ENCODE measurements at places on chromosomes 1 and 21.

GRCh38 chr1:159200769-159201168 is 3.9 kb upstream of the ACKR1 start:
- no peak for DNase-seq

DNA sequence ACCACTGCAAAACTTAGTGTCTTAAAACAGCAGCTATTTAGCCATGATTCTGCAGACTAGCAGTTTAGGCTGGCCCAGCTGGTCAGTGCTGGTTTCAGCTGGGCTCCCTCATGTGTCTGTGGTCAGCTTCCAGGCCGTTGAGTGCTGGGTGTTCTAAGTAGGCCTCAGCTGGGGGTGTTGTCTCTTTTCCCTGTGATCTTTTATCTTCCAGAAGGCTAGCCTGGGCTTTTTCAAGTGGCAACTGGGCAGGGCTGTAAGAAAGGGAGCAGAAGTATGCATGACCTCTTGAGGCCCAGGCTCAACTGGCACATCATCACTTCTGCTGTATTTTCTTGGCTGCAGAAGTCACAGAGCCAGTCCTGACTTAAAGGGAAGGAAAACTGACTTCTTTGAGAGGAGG is 136.1 kb downstream of the KIF26B start:
- no peak for DNase-seq

DNA sequence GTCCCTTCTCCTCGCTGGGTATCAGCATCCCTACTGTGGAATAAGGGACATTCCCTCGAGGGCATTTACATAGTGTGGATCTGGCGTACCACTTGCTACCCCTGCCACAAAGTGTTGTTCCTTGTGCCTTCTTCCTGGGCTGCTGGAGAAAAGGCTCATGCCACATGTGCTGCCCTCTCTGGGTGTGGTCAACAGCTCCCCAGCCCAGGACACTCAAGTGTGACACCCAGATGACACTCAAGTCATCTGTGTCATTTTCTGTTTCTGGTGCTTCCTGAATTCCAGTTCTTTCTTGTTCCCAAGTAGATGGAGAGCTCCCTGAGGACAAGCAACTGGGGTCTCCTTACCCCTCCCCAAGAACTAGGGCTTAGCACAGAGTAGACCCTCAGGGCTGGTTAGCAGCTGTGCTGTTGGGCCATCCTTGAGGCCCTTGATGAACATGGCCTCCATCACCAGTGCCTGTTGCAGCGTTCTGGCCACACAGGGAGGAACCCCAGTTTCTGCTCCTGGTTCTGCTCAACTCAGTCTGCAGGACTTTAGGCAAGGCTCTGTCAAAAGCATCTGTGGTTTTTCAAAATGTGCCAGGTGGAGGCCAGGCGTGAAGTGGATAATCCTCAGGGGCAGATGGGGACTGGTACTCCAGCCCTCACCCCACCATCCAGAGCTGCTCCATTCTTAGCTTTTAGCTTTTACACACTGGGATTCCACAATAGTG is 49.0 kb upstream of the CLIC4 start:
- no peak for DNase-seq

- peak; percentile 6 for DNase-seq
Observed at GRCh38 chr21:45607021-45607908, 36.3 kb upstream of the PCBP3 start.

DNA sequence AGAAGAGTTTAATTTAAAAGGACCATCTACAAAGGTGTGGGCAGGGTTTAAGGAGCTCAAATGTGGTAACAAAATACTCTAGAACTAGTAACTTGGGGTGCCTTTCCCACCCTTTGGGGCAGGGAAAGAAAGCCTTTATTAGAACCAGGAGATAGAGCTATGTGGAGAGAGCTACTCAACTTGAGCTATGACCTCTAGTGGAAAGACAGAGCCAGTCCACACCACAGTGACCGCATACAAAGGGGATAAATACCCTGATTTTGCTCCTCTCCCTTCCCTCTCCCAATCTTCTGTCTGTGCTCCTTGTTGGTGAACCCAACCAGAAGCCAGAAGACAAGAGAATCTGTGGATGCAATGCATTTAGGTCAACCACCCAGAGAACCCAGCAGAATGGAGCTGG is 54.4 kb upstream of the JAK1 start:
- DNase-seq, result no peak

GRCh38 chr1:174114788-174115448 is 44.4 kb upstream of the RABGAP1L start:
- peak; percentile 38 for DNase-seq

GRCh38 chr1:5745800-5746610 is 246.2 kb downstream of the NPHP4 start:
- DNase-seq, result peak; percentile 25

DNA sequence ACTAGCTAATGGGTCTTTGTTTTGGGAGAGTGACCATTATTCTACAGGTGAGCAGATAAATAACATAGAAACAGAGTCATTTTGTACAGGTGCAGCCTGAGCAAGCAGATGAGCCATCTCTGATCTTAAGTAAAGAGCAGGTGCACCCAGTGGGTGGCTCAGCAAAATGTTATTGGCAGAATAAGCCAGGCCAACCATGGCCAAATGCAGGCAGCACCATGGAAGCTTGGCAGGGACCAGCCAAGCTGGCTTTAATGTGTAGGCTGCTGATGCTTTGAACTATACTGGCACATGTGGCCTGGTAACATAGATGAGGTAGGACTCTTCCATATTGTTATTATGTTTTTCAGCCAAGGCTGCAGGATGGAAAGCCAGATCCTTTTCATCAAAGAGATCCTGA is 553.3 kb upstream of the ZRANB2 start:
- no peak for DNase-seq

DNA sequence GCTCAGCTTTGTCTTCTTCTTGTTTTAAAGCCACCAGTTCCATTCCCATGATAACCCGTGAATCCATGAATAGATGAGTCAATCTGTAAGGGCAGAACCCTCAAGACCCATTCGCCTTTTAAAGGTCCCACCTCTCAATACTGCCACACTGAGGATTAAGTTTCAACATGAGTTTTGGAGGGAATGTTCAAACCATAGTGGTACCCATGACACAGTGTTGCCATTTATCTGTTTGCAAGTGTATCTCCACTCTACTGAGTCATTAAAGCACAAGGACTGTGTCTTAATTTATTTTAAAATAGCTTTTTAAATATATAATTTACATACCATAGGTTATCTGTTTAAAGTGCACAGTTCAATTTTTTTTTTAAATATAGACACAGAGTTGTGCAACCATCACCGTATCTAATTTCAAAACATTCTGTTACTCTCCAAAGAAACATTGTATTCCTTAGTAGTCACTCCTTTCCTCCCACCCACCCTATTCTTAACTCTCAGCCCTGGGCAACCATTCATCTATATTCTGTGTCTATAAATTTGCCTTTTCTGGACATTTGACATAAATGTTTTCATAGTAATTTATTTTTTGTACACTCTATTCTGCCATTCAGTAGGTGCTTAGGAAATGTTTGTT is 4.8 kb upstream of the IL24 start:
- DNase-seq, result peak; percentile 52

- no peak for DNase-seq
Observed at GRCh38 chr1:207966521-207966920, 55.6 kb upstream of the CD34 start.

DNA sequence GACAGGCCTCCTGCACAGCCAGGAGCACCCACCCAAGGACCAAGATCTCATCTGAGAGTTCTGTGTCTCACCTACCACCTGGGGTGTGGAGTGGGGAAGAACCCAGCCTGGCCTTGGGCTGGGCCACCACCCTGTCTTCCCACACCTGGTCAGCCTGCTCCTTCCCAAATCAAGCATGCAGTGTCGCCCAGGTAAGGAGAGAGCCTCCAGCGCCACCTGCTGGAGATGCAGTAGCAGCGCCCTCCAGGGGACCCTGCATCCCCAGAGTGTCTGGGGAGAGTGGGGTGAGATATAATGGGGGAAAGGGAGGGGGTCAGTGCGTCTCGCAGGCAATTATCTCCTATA is 32.3 kb downstream of the KIAA2013 start:
- DNase-seq, result peak; percentile 20

All from fibroblast of upper back skin (primary cell).